Suppressor macrophage (primary cell): ENCODE measurements at places on chromosomes 7 and 10.

DNA sequence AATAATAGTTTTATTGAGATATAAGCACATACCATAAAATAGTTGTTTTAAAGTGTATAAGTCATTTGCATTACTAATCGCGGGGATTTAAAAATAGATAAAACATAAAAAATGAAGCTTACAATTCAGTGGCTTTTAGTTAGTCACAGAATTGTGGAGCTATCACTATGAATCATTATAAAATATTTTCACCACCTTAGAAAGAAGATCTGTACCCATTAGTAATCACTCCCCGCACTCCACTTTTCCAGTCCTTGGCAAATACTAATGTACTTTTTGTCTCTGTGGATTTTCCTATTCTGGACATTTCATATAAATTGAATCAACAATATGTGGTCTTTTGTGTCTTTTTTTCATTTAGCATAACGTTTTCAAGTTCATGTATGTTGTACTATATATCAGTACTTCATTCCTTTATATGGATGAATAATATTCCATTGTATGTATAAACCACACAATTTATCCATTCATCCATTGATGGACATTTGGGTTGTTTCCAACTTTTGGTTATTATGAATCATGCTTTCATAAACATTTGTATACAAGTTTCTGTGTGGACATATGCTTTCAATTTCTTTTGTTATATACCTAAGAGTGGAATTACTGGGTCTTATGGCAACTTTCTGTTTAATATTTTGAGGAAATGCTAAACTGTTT lies 162.5 kb downstream of the MAGI2 start:
- DNase-seq: no peak

DNA sequence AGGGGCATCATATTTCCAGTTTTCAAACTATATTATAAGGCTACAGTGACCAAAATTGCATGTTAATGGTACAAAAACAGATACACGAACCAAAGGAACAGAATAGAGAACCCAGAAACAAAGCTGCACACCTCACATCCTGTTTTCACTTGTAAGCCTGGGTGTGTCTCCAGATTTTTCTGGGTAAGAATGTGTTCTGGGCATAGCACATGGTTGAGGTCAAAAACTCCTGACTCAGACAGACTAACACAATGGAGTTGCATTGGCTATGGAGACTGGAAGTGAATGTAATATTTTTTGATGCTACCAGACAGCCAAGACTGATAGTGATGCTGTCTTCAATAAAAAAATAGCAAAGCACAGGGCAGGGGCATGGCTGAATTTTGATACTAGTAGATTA lies 1175.2 kb downstream of the NXPH1 start:
- DNase-seq: no peak

GRCh38 chr7:29486191-29486700 lies 77.4 kb upstream of the PRR15 start:
- no peak for DNase-seq

DNA sequence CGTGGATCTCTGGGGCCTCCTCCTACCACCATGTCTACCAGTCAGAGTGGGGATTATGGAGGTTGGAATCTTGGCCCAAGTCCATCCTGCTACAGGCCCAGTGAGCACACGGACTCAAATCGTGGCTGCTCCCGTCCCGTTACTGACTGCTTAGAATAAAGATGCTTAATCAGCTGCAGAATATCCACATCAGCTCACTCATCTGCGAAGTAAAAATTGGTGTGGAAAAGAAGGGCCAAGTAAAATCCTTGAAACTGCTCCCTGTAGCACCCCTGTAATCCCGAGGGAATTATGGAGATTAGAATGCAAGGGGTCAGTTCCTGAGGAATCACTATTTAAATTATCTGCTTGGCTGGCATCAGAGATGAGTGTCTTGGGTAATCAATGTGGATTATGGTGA lies 13.0 kb upstream of the HTR5A start:
- DNase-seq: no peak

DNA sequence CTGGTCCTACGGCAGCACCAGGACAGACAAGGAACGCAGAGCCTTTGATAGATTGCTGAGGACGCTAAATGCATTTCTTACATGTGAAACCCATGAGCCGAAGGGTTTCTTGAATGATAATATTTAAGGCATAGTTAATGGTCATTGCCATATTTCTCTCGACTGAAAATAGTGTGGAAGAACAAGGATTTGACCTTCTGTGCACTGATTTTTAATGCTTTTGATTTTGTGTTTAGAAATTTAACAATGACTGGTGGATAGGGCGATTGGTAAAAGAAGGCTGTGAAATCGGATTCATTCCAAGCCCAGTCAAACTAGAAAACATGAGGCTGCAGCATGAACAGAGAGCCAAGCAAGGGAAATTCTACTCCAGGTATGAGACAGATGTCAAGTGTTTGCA lies 150.8 kb downstream of the NSUN6 start:
- no peak for DNase-seq

DNA sequence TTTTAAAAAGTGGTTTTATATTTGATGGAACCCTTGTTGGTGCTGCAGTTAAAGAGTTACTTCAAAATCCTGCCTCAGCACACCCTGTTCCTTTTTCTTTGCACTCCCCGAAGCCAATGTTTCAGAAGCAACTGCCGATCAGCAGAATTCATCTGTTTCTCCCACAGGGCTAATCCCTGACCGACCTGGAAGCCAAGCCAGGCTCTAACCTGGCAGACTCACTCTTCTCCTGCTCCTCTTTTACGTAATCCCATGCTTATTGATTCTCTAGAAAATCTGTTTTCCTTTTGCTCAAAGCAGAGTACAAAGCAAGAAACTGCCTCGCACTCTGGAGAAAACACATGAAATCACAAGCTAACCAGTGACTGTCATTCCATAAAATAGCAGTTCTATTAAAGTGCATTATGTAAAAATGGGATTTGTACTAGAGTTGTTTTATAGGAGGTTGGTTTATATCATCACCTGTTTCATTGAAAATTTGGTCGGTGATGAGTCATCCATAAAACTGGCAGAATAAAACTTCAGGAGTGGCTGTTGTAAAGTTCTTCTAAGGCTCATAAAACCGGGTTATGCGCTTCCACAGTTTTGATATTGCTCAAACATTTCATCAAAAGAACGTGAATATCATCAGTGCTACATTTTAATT lies 99.9 kb downstream of the CNTNAP2 start:
- DNase-seq: no peak

- no peak for DNase-seq
Measured at GRCh38 chr7:39130274-39130673, 152.6 kb downstream of the POU6F2 start.

- DNase-seq: no peak
Measured at GRCh38 chr7:49324707-49325106, 400.4 kb downstream of the CDC14C start.

GRCh38 chr10:43295436-43295835 lies 28.6 kb upstream of the RASGEF1A start:
- no peak for DNase-seq

DNA sequence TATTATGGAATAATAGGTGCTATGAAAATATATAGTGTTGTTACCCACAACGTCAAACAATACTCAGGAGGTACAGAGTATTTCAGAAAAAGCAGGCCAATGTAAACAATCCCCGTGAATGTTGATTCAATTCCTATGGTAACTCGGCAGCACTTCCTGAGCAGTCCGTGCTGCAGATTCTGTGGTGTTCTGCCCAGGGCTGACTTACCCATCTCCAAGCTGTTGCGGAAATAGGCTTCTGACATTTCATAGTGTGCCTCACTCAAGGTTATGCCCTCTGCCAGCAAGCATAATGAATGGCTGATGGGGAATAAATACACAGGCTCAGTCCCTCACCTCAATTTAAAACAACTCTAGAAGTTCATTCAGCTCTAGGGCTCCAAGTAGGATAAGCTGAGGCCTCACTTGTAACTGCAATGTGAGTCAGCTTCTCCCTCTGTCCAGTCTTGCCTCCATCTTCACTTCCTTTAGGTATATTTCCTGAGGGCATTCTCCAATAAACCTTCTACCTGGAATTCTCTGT lies 177.6 kb downstream of the GNAI1 start:
- no peak for DNase-seq

- no peak for DNase-seq
Measured at GRCh38 chr7:97851683-97852082, 20.5 kb downstream of the ASNS start.

- peak; percentile 69 for DNase-seq
Measured at GRCh38 chr10:3811291-3811870, 26.4 kb upstream of the KLF6 start.

DNA sequence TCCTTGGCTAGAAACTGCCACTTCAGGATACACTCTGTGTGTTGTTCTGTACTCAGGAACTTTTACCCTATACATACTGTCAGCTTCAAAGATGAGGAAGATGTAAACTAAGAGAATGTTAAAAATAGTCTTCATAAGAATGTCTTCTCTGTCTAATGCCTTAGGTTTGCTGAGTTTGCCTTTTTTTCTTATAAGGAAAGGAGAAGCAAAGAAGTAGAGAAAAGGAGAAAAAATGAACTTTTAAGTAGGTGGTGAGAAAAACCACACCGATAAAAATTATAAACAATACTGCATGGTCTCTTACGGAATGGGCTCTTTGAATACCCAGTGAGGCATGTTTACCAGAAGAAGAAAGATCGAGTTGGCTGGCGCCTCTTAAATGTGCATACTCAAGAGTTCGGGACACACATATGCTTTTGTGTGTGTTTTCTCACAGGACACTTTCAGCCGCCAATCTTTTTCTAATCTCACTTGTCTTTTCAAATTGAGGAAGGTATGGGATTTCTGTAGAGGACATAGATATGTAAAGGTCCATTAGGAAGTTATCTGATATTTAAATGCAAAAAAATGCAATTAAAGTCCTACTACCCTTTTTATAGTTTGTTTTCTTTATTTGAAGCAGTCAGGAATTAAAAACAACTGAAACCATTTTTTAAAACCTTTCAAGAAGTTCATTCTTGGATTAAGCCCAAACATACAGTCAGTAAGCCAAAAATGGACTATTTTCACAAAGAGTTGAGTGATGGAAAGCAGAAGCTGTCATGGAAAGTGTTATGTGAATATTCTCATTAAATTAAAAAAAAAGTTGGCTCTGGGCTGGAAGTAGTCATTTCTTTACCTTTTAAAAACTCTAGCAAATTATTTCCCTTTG lies 100.6 kb upstream of the MDFIC start:
- DNase-seq: no peak

DNA sequence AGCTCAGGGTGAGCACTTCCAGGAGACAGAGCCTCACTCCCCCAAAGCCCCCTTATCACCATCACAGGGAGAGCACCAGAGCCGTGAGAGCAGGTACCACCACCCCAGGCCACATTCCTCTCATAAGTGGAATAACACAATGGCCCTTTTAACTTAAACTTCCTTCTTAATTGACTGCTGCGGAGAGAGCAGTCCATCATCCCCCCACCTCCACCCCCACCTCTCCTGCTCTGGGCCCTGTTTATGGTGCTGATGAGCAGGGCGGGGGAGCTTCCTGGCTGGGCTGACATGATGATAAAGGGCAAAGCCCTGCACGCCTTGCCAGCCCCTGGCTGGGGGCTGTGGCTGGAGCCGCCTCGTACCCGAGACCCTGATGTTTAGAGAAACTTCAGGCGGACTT lies 81.4 kb upstream of the PODXL start:
- DNase-seq: no peak

- DNase-seq: no peak
Measured at GRCh38 chr7:142767861-142768260, 2.9 kb upstream of the PRSS2 start.

GRCh38 chr10:122279725-122280141 lies 8.6 kb downstream of the BTBD16 start:
- DNase-seq: peak; percentile 10

GRCh38 chr7:105975770-105976417 lies 12.8 kb downstream of the CDHR3 start:
- DNase-seq: no peak

DNA sequence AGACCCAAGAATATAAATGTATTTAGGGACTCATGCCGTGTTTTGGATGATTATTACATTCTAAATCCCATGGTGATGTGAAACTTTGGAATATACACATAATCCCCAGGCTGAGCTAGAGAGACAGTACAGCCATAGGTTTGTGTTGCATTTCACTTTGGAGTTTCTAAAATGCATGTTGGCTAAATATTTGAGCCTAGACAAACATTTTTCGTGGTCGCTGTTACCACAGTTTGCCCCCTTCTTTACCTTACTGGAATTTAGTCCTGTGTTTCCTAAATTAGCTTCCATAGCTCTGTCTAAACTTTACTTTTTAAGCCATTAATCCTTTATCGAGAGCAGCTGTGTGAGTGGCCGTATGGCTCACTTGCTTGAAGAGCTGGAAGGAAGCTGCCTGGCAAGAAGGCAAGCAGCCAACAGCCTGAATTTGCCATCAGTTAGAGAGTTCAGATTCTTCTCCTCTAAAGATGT lies 192.0 kb downstream of the BICC1 start:
- no peak for DNase-seq

- no peak for DNase-seq
Measured at GRCh38 chr10:75982611-75983369, 551.4 kb downstream of the LRMDA start.

- no peak for DNase-seq
Measured at GRCh38 chr10:110616493-110617033, 27.6 kb upstream of the RBM20 start.

DNA sequence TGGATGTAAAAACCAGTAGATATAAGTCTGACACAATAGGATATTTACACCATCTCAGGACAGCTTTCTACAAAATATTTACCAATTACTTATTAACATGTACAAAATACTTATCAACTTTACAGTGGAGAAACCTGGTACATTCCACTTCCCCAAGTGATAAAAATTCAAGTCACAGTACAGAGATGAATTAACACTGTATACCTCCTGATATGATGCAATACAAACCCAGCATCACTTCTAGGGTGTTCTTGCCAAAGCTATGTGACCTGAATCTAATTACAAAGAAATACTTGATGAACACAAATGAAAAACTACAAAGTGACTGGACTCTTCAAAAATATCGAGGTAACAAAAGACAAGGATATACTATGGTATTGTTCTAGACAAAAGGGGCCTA lies 156.4 kb upstream of the FGFR2 start:
- no peak for DNase-seq

GRCh38 chr10:51117794-51118193 lies 43.5 kb downstream of the PRKG1 start:
- DNase-seq: no peak

DNA sequence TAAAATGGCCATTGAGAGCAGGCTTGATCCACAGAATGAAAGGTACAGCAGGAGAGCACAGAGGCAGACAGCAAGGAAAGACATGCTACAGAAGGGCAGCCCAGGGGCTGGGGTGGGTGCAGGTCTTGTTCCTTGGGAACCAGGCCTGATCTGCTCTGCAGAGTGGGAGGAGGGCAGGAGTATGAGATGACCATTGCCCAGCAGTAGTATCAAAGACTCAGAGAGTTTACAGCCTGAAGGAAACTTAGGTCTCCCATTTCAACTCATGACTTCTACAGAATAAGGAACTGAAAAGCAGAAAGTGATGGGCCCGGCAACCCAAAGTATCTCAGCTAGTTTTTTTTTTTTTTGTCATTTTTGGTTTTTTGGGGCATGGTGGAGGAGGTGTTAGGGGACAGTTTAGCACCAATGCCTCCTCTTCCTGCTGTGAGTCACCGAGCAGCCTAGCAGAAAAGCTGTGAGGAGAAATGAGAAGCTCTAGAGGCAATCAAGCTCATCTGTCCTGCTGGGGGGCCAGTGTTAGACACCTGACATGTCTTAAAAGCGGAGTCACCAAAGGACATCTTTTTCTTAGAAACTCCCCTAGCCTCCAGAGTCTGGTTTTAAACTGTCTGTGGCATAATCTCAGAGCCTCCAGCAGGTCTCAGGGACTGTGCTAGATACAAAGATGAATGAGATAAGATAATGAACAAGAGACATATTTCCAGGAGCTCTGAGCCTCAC lies 34.3 kb upstream of the HERPUD2 start:
- DNase-seq: peak; percentile 71

- DNase-seq: no peak
Measured at GRCh38 chr10:68864611-68865010, 36.5 kb upstream of the DDX50 start.

- no peak for DNase-seq
Measured at GRCh38 chr10:114703377-114704107, 45.5 kb upstream of the ABLIM1 start.
